ENCODE measurements at places on chromosomes 6 and 20.

- peak; percentile 22 for DNase-seq
Observed at GRCh38 chr20:38001173-38001875, 31.9 kb downstream of the TTI1 start.

- DNase-seq, result no peak
Observed at GRCh38 chr20:62445553-62446340, 18.4 kb upstream of the RBBP8NL start.

- DNase-seq, result no peak
Observed at GRCh38 chr6:14258695-14259593, 141.4 kb downstream of the CD83 start.

DNA sequence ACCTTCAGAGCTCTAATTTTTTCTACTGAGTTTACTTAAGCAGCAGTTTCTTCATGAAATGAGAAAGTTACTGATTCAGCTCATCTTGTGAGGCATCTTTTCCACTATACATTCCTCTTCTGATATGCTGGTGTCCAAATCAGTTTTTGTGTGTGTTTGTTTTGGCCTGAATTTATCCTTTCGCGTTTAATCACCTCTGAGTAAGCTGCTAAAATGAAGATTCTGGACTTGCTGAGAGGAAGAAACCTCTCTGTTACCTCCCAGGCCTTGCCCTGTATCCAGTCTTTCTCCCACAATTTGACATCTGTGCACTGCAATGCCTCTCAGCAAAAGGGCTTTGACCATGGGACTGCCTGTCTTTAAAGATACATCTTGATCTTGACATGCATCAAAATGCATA is 536.2 kb upstream of the NRSN1 start:
- no peak for DNase-seq

GRCh38 chr20:10724449-10725173 is 50.8 kb upstream of the JAG1 start:
- no peak for DNase-seq

DNA sequence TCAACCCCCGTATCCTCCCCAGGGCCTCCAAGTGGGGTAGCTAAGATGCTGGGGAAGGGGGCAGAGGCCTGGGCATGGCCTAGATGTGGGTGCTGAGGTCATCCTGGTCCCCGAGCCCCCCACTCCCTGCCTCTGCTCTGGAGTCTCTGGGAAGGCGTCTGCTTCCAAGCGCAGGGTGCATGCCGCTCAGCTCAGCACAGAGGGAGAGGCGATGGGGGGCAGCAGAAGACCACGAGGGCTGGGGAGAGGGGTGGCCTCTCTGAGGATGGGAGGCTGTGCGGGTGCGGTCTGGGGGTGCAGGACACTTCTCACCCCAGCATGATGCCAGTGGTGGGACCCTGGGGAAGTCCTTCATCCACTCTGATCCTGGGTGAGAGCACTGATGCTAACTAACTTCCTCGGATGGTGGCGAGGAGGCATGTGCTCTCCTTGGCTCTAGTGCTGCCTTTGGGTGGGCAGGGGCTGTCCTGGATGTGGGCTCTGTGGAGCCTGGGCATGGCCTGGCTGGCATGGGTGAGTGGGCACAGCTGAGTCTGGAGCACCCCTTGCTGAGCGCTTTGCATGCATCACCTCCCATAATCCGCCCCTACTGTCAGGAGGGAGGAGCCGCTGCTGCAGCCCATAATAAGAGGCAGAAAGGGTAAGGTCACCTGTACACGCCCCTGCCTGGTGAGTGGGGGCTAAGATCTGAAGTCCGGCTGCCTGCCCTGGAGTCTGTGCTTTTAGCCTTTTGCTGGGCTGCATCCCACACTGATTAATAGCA is 34.7 kb downstream of the EFCAB8 start:
- no peak for DNase-seq

DNA sequence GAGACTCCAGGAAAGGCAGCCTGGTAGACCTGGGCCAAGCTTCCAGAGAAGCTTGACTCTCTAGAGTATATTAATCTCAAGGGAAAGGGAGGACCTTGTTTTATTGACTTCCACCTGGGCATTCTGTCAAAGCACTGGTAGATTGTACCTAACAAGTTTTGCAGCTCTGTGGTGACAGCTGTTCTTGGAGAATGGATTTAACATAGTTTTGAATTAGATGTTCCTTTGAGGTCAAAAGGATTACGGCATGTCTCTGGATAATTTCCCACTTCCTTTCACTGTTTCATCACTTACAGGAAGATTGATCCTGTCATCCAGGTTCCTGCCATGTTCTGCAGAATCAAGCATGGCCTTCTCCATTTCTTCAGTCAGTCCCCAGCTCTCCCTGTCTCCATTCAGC is 246.0 kb downstream of the PHACTR1 start:
- DNase-seq, result no peak

DNA sequence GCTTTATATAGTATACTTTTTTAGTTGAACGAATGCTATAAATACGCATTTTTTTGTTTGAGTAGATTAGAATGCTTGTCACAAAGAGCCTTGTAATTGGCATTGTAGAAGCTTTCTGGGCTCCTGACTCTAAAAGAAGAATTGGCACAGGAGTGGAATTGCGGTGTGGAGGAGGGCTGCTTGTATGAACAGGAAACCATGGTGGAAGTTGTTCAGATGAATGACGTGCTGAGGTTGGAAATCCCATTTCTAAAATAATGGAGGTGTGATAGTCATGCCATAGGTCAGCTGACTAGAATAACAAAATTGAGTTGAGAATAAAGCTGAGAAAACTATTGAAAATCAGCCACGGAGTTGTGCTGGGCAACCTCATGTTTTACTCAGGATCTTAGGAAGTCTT is 174.9 kb downstream of the QKI start:
- no peak for DNase-seq

GRCh38 chr6:2800552-2801316 is 35.5 kb downstream of the WRNIP1 start:
- no peak for DNase-seq

GRCh38 chr20:63568170-63568981 is 5.7 kb downstream of the HELZ2 start:
- no peak for DNase-seq

DNA sequence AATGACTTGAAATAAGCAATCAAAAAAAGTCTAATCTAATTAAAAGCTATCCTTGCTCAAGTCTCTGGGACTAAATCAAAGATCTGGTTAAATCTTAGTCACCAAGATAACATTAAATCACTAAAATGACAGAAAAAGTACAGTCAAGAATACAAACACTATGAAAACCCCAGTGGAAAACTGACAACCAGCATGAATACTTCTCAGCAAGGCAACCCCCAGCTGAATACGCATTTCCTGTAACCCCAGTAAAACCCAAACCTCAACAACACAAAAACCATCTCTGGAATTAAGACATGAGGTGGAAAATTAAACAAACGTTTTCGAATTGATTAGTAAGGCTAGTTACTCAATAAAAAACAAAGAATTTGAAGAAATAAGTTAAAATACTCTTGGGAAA is 23.7 kb upstream of the ZC3H12D start:
- DNase-seq, result no peak

GRCh38 chr20:63701051-63701328 is 4.5 kb downstream of the TNFRSF6B start:
- DNase-seq, result no peak

- DNase-seq, result no peak
Observed at GRCh38 chr20:298776-299391, 1.5 kb downstream of the ZCCHC3 start.

- DNase-seq, result no peak
Observed at GRCh38 chr6:41958022-41958856, 16.6 kb upstream of the CCND3 start.

DNA sequence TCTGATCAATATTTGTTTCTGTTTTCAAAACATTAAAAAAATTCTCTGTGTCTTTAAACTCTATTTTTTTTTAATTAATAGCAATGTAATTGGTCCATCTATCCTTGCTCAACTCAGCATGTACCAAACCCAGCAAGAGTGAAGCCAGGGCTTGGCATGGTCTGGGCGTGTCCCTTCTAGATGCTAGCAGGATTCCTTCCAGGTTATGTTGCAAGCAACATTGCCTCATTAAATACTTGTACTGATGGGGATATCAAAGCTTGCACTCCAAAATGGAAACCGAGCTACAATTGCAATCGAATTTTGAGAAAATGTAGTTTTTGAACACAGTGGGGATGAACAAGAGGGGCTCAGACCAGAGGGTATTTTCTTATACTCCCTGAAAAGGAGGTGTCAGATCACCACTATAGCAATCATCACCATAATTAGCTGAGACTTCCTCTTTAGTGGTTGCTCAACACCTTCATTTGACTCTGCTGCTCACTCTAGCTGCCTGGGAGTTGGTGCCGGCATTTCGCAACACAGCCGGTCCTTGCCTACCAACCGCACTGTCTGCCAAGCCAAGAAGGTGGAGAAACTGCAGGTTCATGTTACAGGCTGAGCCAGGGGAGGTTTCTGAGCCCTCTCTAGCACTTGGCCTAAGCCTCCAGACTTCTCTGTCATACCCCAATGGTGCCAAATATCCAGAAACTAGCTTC is 67.8 kb upstream of the RALGAPA2 start:
- DNase-seq, result peak; percentile 80

GRCh38 chr20:25287631-25288290 is 39.9 kb downstream of the PYGB start:
- peak; percentile 20 for DNase-seq

DNA sequence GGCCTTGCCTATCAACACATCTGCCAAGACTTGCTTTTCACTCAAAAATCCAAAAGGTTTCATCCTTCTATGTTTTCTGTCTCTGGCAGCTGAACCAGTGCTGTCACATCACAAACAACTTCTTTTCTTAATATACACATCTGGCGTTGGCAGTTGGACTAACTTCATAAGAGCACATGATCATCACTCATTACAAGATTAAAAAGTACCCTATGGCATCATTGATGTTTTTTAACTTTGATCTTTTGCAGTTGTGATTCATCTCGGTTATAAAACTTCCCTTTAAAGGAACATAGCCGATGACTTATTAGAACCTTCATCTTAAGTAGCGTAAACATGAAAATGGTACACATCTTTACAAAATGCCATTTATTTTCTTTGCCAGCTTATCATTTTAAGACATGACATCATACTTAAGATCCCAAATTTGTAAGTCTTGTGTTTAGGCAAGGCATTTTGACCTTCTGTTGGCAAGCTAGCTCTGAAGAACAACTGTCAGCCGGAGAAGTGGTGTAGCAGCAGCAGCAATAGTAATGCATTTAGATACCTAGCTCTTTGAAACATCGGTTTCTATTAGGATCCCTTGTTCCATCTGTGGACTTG is 64.2 kb upstream of the SUPT3H start:
- no peak for DNase-seq

DNA sequence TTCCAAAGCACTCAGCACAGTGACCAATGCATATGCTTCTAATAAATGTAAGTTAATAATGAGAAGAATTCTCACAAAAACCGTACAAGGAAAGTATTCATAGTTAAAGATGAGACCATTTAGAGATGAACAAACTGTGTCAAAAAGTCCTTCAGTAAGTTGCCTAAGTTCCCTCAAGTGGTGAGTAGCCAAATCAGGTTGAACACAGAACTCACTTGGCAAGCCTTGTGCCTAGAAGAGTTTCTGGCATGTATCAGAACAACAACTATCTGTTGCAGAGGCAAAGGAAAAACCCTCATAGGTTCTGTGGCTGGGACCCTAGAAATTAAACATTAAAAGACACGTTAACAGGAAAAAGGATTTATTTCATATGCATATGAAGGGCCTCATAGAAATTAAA is 129.6 kb upstream of the DOK5 start:
- DNase-seq, result no peak

DNA sequence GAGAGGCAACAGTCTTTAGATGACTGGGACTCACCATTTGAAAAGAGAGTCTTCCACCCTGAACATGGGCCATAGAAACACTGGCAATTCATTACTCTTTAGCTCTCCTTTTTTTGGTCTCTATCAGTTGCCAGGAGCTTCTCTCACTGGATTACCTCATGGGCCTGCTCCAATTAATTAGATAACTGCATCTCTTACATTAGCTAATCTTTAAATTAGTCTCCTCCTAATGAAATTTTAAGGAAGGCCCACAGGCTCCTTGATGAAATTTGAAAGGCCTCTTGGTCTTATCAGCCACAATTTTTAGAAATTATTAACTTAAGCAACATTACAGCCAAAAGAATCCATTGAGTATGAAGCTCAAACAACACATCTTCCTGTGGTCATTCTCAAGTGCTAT is 184.4 kb downstream of the UNC5CL start:
- DNase-seq, result no peak

DNA sequence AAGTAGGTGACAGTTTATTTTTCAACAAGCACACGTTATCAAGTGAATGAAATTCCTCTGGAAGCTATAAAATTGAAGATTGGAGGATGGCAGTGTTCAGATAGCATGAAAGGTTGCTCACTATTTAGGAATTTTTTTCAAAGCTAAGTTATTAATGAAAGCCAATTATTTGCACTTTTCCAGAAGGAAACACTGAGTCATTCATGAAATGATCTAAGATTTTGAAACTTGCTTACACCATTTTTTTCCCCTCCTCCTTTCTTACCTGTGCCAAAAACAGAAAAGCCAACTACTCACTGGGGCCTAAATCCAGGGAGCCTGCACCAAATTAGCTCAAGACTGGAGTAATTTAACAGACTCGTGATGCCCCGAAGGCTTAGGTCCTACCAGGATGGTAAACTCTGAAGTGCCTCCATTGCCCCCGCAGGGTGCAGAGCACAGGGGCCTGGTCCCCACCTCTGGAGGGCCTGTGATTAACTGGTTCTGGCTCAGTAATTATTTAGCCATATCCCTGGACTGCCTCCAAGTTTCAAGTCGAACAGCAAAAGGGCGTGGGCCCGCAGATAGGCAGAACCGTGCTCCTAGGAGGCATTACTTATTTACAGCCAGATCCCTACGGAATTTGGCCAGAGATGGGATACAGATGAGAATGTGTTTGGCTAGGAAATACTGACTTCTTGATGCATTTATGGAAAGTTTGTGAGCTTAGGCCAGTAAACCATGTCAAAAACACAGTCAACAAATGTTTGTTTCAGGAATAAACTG is 28.0 kb upstream of the ZNF217 start:
- DNase-seq, result peak; percentile 99

GRCh38 chr20:32762754-32763201 is 593 bp downstream of the DNMT3B start:
- no peak for DNase-seq

GRCh38 chr6:159305804-159306537 is 136.8 kb downstream of the FNDC1 start:
- DNase-seq, result no peak

GRCh38 chr6:3384241-3385143 is 72.4 kb downstream of the SLC22A23 start:
- no peak for DNase-seq

GRCh38 chr6:131685266-131685780 is 15.9 kb downstream of the OR2A4 start:
- no peak for DNase-seq
